Stimulated activated CD4-positive, alpha-beta T cell treated with anti-CD3 and anti-CD28 coated beads, Interleukin-15, amount 100 ng/mL, for 24 hours (primary cell): ENCODE measurements at places on chromosomes 2 and 18.
A peak's percentile ranks its signal among the peaks of the same experiment; 100 is the strongest.

DNA sequence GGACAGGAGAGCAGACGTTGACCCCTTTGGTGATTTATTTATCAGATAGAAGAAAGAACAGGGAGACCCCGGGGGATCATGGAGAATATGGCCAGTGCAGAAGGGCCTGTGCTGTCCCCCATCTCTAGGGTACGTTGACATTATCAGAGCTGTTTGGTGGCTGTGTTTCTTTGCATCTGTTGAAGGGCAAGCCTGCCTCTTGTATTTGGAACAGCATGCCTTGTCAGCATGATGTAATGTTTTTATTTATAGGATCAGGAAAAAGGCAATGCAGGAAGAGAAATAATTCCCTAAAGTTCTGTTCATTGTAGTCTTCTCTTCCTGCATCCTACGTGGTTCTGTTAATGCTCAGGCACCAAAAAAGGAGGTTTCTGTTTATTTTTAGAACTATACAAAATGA lies 49.8 kb upstream of the CABYR start:
- no peak for DNase-seq

DNA sequence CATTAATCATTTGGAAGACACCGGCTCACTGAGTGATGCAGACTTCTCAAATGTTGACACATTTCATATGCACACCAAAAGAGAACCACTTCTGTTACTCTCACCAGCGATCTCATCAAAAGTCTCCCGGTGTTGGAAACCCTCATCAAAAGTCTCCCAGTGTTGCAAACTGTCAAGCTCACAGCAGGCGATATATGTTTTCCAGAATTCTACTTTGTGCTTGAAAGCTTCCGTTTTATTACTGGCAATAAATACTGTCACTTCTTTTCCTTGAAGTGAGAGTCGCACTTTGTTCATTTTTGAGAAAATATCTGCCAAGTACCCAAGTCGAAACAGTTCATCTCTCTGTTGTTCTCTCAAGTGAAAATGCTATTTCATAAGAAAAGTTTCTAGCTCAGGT lies 20.5 kb downstream of the MLPH start:
- DNase-seq: no peak

GRCh38 chr2:181367906-181368435 lies 89.2 kb upstream of the ITGA4 start:
- no peak for DNase-seq

DNA sequence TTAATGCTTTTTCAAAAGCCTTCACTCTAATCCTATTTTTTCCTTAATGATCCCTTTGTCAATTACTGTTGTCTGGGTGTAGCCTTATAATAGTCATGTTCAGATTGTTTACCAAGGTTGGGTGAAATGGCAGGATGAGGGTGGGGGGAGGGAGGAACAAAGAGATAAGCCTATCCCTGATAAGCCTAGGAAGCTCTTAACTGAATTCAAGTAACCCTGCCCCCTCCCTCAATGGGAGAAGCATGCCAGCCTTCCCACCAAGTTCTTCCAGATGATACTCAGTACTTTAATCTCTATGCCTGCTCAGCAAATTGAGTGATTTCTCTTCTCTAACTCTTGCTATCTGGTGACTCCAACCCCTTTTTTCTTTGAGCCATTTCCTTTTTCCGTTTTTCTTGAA lies 180.3 kb upstream of the ETAA1 start:
- no peak for DNase-seq

DNA sequence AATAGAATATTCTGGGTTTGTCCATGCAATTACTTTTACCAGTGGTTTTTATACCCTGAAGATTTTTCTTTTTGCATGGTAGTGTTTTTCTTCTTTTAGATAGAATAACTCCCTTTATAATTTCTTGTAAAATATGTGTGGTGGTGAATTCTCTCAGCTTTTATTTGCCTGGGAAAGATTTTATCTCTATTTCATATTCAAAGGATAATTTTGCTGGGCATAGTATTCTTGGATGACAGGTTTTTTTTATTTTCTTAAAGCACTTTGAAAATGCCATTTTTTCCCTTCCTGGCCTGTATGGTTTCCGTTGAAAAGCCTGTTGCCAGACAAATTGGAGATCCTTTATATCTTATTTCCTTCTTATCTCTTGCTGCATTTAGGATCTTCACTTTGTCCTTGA lies 113.5 kb downstream of the MYO3B start:
- DNase-seq: no peak

GRCh38 chr2:45145073-45145899 lies 136.0 kb upstream of the SIX2 start:
- no peak for DNase-seq

DNA sequence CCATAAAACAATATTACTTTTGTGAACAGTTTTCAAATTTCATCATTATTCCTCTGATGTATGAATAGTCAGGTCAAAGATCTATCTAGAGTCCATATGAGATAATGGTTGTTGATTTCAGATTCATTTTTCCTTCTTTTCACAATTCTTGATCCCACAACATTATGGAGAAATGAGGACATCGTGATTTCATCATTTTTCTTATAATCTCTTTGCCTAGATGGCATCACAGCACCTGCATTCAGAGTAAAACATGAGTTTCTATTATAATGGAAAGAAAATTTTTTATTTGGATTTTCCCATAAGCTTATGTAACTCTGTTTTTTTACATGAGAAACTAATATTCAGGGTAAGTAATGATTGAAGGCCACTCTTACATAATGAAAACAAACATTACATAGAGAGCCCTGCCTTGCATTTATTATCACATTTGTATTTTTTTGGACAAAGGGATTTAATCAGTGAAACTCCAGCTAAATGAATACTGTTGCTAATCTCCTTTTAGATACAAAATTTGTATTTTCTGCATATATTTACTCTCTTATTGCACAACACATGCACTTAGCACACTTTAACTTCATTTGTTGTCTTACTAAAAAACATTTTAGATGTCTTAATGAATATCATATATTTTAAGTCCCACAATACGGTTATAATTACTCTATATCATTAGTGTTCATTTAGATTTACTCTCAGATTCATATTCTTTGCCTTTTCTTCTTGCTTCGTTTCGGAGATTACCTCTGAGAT lies 188.4 kb upstream of the KYNU start:
- no peak for DNase-seq

DNA sequence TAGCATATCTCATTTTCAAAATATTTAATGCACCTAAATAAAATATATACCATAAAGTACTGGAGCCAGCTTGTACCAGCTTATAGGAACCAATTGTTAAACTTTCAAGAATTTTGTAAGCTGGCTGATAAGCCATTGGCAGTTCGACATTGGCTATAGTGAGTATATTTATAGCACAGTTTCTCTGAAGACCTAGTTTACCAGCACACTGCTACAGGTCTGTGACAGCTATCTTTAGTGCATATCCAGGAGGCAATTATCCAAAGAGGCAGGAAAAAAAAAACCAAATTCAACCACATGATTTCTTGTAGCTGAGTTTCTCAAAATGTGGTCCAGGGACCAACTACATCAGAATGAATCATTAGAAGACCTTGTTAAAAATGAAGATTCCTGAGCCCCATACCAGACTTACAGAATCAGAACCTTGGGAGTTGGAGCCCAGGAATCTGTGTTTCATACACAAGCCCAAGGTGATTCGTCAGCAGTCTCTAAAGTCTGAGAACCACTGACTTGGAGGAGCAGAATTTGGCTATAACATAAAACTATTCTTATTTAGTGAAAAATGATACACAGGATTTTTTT lies 279.0 kb upstream of the NRP2 start:
- DNase-seq: no peak

- no peak for DNase-seq
Observed at GRCh38 chr2:8122520-8122919, 559.3 kb upstream of the ID2 start.

- peak; percentile 7 for DNase-seq
Observed at GRCh38 chr2:159185401-159186130, 100.9 kb downstream of the WDSUB1 start.

DNA sequence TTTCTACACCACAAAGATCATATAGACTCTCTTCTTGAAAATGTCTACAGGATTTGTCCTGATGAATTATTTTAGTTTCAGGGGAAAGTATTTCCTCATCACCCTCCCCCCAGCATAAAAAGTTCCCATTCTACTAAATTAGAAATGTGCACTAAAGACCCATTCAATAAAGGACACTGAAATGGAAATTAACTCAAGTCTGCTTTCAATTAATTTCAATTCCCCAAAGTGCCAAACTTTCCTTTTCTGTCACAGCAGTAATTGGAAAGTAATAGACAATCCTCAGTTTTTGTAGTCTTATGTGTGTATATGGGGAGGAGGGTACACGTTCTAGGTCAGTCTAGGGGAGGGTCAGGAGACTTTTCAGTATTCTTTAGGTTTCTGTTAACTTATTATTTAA lies 21.5 kb downstream of the ARHGEF33 start:
- DNase-seq: no peak

DNA sequence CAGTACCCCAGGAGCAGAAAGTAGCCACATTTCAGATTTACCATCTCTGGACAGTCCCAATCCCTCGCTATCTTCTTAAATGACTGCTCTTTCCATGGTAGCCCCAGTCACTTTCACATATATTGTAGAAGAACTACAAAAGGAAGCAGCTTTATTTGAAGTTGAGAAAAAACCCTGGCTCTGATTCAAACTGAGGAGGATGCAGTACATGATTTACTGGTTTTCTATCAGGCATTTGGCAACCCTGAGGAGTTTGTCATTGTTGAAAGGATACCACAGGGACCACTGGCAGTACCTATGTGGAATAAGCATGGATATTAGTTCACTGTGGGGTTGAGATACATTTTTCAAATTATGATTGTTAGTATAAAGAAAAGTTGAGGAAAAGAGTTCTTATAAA lies 640.9 kb upstream of the SETBP1 start:
- no peak for DNase-seq
